Cortex of kidney (tissue), 1 donor: ENCODE measurements at places on chromosomes 7 and 10.

GRCh38 chr7:30303312-30304039, 19.1 kb downstream of the ZNRF2 start:
- no peak for DNase-seq

GRCh38 chr7:47901542-47901941, 46.7 kb downstream of the PKD1L1 start:
- no peak for DNase-seq

GRCh38 chr7:105786520-105787470, 89.6 kb downstream of the ATXN7L1 start:
- DNase-seq = no peak

- DNase-seq = no peak
These were observed 785 bp downstream of the DNTT start for GRCh38 chr10:96305019-96305418.

DNA sequence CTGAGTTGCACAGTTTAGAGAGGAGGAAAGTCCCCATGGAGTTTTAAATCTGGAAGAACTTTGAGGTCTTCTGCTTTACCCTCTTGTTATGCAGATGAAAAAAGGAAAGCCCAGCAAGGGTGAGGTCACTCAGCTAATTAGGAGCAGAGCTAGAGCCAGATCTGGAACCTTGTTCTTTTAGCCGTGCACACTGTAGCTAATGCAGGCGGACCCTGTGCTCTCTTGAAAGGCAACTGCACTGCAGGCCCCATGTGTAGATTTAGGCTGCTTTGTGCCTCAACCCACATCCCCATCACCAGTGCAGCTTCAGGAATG, 63.4 kb downstream of the SYPL1 start:
- DNase-seq = no peak

DNA sequence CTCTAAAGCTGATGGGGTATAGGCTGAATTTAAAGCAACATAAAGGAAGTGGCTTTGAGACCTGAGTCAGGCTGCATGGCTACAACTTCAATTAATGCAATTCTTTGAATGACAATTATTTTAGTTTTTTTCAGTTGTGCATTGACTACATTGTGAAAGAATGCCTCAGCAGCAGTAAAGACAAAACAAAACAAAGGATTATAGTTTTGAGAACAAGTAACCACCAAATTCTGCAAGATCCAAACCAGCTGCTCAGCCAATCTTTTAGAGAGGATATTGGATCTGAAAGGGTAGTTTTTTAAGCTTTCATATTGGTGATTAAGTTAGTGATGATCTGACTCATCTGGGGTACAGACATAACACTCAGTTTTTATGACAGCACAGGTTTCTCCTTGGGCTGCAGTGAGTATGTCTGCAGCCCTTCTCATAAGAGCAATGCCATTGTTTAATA, 40.6 kb upstream of the ABCA13 start:
- DNase-seq = no peak

GRCh38 chr7:142767861-142768260, 2.9 kb upstream of the PRSS2 start:
- no peak for DNase-seq

GRCh38 chr10:83680470-83680891, 458.8 kb upstream of the GHITM start:
- DNase-seq = no peak

DNA sequence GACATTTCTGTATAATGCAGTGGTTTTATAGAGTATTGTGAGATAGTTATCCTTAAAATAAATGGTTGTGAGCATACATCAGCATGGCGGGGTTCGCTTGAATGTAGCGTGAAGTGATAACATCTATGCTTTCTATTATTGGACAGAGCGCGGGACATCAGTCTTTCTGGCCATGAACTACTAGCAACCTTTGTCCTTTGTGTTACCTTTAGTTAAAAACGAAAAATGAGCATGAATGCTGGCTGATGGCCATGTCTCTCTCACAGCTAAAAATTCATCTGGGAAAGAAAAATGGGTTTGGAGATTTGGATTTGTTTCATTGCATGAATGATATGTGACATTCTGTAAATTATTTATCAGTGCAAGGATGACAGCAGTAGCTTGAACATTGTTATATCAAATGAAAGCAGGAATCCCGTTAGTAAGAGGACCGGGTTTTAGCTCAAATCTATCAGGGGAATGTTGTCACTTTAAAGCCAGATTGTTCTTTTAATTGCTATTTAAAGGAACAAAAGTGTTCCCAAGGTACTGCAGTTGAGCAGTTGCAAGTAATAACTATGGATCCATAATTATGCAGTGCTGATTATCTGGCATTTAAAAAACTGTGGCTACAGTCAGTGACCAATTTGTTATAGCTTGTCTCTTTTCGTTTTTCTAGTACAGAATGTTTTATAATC, 131.0 kb downstream of the KAT6B start:
- no peak for DNase-seq

DNA sequence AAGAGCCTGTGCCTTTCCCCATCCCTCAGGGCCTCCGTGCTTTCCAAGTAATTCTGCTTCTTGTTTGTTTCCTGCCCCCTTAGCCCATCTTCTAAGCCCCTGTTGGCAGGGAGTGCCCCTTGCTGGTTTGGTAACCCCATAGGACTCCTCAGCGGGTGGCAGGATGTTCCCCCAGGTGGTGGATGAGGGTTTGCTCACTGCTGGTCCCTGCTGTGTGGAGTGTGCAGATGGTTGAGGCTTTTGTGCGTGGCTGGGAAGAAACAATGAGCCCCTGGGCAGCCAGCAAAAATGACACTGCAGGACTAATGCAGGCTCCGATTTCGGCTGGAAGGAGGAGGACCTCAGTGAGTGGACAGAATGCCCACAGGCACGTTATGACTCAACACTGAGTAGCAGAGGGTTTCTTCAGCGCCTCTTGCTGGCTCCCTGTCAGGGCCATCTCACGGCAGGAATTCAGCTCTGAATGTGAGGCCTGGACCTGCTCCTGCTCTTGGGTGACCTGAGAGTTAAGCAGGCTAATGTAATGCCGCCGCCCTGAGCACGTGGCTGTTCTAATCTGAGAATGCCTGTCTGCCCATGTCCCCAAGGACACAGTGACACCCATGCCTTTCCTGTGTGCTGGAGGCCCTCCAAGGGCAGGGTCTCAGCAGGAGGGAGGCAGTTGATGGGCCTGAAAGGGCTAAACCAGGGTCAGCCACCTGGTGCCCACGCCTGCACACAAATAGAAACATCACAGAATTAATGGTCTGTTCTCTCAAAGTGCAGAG, 16.6 kb downstream of the BAG3 start:
- no peak for DNase-seq

DNA sequence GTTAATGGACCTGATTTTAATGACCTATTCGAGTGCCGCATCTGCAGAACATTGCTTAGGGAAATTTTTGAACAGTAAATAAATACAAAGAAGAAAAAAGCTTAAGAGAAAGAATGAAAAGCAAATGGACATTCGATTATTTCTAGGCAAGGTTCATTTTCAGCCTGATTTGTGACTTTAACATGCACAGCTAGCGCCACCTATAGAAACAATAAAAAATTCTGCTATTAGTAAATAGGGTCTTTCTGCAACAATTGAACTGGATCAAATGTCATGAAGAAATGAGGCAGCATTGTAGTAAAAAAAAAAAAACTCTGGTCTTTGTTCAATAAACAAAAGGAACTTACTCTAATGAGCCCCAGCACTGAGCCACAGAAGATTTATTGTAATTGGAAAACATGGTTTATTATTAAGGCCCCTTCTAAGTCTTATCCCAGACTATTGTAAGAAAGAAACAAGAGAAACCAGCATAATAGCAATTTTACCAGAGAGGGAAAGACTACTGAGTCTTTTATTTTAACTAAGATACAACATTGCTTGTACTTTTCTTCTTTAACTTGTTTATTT, 41.4 kb upstream of the GHITM start:
- DNase-seq = no peak

DNA sequence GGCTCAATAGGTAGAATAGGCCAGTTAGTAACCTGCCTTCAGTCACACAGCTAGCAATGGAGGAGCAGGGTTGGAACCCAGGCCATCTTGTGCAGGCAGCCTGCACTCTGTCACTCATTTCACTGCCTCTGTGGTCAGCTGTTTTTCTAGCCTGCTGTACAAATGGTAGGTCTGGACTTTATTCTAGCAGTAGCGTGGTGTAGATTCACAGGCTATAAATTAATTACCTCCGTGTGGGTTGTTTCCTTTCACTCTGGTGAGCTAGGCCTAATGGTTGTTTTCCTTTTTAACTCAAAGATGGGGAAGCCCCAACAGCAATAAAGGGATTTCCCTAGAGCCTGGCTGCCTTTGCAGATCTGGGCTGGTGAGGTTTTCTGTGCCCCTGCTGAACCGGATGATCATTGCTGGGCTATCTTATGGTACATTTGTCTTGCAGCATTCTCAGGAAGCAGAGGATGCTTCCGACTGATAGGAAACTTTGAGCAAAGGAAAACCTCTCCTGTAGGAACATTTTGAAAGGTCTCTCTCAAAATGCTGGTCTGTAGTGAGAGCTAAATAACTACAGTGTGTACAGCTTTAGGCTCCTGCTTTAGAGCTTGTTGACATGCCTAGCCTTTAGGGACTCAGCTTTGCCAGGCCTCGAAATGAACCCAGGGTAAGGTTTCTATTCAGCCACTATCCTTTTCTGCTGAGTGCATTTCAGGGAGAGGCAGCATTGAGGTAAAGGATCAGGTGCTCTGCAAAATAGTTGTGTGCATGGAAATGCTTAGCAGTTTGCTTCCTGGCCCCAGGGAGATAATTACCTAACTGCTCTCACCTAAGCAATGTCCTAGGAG, 157.4 kb downstream of the ST7 start:
- no peak for DNase-seq

DNA sequence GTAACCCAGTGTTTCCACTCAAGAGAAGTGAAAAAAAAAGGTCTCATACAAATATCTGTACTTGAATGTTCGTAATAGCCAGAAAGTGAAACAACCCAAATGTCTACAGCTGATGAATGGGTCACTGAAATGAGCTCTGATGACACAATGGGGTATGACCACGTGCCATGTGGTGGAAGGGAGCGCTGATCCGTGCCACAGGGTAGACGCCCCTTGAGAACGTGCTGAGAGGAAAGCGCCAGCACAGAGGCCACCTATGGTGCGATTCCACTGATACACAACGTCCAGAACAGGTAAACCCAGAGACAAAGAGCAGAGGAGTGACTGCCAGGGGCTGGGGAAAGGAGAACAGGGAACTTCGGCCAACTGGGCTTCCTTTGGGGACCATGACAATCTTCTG, 50.3 kb downstream of the MAD1L1 start:
- DNase-seq = no peak

DNA sequence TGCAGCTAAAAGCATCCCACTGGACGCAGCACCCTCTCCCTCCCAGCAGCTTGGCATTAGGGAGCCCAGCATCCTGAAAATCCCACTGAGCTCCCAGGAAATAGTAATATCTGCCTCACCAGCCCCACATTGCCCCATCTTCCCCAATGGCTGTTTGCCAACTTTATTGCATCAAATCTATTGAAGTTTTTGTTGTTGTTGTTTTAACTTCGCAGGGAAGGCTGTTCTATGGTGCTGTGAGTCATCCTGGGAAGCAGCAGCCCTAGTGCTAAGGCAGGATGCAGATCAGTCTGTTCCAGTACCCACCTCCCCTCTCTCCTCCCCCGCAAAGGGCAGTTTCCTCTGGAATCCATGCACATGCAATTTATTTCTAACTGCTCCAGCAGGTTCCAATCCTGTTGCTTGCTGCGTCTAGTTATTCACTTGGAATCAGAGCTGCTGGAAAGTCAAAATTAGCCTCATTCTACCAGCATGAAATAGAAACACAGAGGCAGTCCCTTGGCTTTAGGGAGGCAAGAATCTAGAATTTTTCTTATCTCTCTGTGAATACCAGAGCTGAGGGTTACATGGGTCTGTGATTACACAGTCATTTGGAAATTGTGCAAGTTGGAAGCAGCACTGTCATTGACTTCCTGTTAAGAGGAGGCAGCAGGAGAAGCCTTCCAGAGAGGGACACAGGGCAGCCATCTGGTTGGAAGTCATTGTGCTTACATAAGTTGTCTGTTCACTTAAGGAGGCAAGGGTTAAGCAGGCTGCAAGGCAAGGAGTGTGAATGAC, 115.9 kb upstream of the CACUL1 start:
- no peak for DNase-seq

DNA sequence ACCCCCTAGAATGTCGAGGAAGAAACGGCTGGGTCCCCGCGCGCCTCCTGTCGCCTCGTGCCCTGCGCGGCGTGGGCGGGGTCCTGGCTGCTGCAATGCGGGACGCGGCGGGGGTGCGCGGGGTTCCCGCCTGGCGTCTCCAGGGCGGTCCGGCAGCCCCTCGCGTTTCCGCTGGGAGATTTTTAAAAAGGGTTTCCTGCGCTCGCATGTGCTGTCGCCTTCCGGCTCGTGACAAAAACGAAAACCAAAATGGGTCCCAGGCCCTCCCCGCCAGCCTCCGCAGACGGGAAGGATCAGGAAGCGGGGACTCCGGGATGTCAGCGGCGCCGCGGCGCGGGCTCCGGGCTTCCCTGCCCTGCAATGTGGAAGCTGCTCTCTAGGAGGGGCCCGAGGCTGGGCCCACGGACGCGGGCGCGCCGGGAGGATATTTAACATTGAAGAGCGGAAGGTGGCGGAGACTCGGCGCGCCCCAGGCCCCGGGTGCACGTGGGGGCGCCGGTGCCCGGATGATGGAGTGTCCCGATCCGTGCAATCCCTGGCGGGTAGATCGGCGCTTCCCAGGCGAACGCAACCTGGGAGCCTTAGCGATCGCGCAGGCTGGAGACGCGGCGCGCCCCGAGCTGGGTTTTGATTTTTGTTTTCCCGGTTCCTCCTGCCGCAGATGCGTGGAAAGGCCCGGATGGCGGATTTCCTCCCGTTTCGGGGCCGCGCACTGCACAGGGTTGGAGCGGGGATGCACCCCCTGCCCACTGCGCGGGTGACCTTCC, 1.0 kb downstream of the PFKP start:
- DNase-seq = no peak

- DNase-seq = no peak
These were observed at the start of gene FERD3L for GRCh38 chr7:19144661-19145433. TSS of gene FERD3L (minus strand) at chr7:19145421. CDS start at chr7:19145362, 59 bp downstream.

DNA sequence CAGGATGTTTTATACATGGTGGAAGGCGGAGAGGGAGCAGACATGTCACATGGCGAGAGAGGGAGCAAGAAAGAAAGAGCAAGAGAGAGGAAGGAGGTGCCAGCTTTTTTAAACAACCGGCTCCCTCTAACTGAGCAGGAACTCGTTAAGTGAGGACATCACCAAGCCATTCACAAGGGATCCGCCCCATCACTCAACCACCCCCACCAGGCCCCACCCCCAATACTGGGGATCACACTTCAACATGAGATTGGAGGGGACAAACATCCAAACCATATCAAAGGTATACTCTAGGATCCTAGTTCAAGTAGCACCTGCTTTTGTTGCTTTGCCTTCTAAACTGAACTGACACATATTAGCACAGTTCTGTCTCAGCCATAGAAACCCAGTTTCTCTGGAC, 141.9 kb upstream of the KLF14 start:
- DNase-seq = no peak

- DNase-seq = no peak
These were observed 315.3 kb downstream of the TYW1 start for GRCh38 chr7:67311901-67312300.

DNA sequence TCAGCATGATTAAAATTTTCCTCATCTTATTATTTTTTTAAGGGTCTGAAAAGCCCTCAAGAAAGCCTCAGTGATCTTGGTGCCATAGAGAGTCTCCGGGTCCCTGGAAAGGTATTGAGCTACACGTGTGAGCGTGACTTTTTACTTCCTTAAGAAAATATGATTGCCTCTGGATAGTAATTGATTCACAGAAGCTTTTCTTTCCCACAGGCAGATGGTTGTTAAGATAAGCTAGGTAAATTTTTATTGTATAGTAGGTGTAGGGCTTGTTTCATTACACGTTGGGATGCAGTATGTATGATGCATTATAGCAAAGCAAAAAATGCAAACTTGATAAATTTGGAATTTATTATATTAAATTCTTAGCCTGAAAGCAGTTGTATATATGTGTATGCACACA, 7.7 kb downstream of the VPS50 start:
- DNase-seq = no peak
